ENCODE measurements at places on chromosomes 1 and 21.

GRCh38 chr1:58783090-58783992 is 506 bp downstream of the JUN start:
- peak; percentile 72 for DNase-seq

- no peak for DNase-seq
Observed at GRCh38 chr1:58746757-58747156, 37.1 kb downstream of the JUN start.

DNA sequence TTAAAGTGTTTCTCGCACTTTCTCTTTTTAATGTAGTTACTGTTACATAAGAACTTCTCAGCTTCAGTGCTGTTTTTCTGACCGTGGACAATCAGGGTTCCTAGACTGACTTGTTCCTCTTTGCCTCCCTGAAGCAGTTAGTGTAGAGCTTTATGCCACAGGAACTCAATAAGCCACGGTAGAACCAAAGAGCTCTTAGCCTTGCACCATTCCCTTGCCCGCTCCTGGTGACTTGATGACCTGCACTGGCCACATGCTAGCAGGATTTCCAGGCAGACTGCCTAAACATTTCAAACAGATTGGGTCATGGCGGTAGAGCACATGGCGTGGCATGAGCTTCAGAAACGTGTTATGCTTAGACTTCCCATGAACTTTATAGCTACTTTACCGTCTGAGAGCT is 18.8 kb upstream of the FASLG start:
- no peak for DNase-seq

DNA sequence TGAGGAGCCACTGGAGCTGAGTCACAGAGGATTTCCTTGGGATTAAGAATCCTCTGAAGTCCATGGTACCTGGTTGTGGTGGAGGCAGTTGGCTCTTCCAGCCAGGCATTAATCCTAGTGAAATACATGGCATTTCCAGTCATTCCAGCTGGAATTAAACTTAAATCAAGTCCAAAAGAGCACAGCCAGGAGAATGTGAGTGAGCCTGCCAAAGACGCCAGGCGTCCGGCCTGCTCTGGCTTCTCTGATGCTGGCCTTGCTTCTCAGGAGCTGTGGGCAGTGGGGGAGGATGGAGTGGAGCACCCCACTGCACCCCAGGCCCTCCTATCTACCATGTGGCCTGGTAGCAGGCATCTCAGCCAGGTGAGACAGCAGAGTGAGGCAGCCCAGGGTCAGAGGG is 23.4 kb upstream of the TENT5C start:
- DNase-seq: no peak

- DNase-seq: no peak
Observed at GRCh38 chr1:203477748-203478147, 2.1 kb downstream of the PRELP start.

DNA sequence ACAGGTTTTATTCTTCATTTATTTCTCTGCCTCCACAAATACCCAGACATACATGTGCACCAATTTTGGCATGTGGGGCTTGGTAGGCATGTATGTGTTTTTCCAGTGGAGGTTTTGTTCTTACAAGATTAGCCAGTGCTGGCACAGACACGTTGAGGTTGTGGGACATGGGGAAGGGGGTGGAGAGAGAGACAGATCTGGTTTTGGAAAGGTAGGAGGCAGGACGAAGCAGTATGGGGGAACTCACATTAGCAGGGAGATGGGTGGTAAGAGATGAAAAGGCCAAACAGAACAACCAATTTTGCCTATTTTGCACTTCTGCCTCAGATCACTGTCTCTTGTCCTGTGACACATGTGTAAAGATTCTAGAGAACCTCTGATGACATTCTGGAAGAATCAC is 166.1 kb upstream of the HMGB4 start:
- no peak for DNase-seq

GRCh38 chr1:223225061-223225460 is 82.0 kb upstream of the TLR5 start:
- DNase-seq: no peak

DNA sequence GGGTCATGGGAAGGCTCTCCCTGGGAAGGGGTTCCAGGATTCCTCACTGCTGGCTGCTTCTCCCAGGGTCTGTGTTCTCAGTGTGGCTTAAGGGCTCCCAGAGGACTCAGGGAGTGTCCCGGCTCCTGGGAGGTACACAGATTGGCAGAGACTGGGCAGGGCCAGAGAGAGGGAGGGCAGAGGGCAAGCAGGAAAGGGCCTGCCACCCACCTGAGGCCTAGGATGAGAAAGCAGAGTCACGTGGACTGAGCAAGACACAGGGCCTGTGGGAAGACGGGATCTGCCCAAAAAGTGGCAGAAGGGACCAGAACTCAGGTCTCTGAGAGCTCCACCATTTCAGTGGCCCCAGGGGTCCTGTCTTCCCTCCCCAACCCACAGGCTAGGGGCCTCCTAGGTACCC is 871 bp downstream of the SLFNL1 start:
- no peak for DNase-seq

DNA sequence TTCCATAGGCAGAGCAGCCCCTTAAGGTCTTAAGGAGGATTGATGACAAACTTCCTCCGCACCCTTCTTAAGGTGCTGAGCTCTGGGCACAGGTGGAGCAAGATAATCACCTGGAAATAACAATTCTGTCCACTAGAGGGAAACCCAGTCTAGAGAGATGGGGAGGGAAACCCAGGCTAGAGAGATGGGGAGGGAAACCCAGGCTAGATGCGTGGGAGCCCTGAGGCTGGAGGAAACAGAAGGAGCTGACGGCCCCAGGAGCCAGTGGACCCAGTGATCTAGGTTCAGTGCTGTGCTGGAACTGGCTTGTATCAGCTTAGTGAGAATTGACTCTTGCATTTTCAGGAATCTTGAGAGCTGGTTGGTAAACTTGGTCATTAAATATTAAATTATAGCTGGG is 17.8 kb upstream of the MYCL start:
- DNase-seq: peak; percentile 71

- peak; percentile 46 for DNase-seq
Observed at GRCh38 chr1:61463220-61463619, 261.7 kb downstream of the TM2D1 start.

- DNase-seq: peak; percentile 60
Observed at GRCh38 chr21:45799765-45800338, 156.3 kb downstream of the PCBP3 start.

GRCh38 chr1:203888807-203889251 is 27.4 kb downstream of the SNRPE start:
- no peak for DNase-seq

DNA sequence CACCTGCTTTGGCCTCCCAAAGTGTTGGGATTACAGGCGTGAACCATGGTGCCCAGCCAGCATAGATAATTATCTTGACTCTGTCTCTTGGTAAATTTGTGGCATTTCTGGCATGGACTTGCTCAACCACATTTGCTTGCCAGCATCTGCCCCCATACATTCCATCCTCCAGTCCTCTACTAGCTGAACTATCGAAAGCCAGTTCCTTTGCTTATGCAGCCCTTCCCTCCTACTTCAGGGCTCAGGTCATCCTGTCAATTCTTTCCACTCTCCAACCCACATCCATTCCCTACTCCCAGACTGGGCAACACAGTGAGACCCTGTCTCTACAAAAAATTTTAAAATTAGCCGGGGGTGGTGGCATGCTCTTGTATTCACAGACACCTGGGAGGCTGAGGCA is 13.0 kb upstream of the UQCRHL start:
- peak; percentile 17 for DNase-seq

GRCh38 chr1:151760597-151761385 is 2.5 kb downstream of the MRPL9 start:
- DNase-seq: no peak

DNA sequence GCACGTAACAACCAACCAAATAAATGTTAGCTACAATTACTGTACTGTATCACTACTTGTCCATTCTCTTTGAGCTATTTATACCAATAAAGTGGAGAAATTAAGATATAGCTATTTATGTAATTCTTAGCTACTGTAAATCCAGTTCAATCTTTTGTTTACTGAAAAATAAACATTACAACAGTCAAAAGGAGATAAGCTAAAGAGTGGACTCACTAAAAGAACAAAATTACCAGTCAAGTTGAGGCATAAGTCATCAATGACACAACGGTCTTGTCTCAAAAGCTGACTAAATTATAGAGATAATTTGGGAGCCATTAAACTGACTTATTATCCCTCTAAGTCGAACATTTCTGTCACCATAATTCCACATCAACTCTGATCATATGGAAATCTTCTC is 22.5 kb downstream of the TGFBR3 start:
- no peak for DNase-seq

- DNase-seq: peak; percentile 28
Observed at GRCh38 chr1:243253211-243253925, 1.7 kb downstream of the CEP170 start.

GRCh38 chr1:96878640-96879039 is 157.1 kb downstream of the PTBP2 start:
- DNase-seq: no peak

DNA sequence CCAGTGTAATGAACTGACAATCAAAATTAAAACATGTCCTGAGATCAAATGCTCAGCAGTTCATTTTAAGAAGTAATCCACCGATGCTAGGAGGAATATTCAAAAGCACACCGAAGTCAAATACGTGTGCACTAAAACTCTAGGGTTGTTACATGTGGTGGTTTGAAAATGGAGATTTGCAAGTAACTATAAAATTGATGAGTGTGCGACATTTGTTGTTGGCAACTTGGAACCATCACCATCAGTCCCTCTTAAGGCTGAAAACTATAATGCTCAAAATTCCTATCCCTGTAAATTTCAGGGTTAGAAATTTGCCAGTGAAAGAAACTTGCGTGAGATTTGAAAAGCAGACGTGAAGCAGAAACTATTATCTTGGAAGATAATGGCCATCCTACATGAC is 13.3 kb upstream of the SGIP1 start:
- no peak for DNase-seq

DNA sequence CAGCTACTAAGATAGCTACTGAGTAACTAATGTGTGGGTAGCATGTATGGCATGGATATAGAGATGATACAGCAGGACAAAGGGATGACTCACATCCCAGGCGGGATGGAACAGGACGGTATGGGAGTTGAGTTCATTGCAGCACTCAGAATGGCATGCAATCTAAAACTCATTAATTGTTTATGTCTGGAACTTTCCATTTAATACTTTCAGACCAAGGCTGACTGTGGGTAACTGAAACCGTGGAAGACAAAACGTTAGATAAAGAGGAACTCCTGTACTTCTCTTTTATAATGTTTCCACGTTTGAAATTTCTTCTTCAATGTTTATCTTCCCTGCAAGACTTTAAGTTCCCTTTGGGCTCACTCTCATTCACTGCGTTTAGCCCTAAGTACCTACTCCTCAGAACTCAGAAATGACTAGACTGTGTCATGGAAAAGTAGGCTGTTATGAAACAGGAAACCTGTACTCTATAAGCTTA is 151.9 kb downstream of the MAGI3 start:
- no peak for DNase-seq

DNA sequence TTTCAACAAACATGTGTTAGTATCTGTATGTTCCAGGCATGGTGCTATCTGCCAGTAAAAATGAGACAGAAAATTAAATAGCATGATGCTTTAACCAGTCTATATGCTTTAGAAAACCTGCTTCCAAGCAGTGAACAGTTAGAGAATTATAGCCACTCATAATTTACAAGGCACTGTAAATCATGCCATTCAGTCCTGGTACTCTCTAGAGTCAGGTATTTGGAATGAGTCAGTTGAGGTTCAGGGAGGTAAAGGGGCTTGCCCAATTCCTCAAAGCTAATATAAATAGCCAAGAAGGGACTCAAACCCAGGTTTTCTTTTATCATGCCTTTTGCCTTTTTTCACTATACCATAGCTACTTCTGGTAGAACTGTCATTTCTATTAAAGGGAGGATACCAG is 184.4 kb downstream of the NFIA start:
- no peak for DNase-seq

DNA sequence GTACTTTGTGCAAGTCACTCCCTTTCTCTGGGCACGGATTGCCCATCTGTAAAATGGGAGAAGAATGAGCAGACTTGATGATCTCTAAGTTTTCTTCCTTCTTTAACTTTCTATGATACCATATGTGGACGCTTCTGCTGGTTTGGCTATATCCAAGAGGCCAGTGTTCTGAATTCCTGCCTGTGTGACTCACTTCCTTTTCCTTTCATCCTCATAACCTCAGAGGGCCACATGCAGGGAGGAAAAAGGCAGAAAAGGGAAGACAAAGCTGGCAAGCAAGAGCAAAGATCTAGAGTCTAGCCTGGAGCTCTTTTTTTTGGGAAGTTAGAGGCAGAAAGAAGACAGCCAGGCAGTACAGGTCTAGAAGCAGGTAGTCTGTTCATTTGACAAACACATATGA is 151.2 kb downstream of the OMA1 start:
- peak; percentile 78 for DNase-seq

DNA sequence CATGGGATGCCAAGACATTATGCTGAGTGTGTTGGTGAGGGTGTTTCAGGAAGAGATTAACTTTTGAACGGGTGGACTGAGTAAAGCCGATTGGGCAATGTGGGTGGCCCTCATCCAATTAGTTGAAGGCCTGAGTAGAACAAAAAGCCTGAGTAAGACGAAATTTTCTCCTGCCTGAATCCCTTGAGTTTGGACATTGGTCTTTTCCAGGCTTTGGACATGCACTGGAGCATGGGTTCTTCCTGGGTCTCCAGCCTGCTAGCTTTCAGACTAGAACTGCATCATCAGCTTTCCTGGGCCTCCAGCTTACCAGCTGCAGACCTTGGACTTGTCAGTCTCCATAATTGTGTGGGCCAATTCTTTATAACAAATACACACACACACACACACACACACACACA is 63.6 kb downstream of the NIBAN1 start:
- DNase-seq: peak; percentile 5

- DNase-seq: no peak
Observed at GRCh38 chr21:36386031-36386642, 945 bp downstream of the CHAF1B start.

DNA sequence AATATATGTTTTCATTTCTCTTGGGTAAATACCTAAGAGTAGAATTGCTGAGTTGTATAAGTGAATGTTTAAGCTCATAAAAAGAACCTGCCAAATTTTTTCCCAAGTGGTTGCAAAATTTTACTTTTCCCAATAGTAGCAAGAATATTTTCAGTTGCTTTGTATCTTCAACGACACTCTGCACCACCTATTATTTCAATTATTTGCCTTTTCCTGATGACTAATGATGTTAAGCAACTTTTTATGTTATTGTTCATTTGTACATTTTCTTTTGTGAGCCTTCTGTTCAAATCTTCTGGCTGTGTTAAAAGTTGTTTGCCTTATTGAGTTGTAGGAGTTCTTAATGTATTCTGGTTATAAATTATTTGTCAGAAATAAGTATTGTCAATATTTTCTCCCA is 299.1 kb upstream of the NRIP1 start:
- no peak for DNase-seq

DNA sequence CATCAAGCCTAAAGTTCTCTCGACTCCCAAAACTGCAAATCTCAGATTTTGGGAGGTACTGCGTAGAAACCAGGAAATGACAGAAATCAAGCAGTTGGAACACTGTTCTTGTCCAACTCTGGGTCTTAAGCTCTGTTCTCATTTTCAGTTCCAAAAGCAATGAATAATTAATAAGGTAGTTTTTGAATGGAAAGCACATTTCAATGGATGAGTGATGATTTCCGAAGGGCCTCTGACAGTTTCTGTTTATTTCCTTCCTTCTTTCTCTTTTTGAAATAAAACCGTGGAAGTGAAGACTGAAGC is 20.9 kb upstream of the TARBP1 start:
- no peak for DNase-seq

- DNase-seq: peak; percentile 23
Observed at GRCh38 chr1:19504796-19505692, 19.7 kb upstream of the CAPZB start.

Data from myocyte (in vitro differentiated cells).